ENCODE measurements at places on chromosomes 2 and 18.

DNA sequence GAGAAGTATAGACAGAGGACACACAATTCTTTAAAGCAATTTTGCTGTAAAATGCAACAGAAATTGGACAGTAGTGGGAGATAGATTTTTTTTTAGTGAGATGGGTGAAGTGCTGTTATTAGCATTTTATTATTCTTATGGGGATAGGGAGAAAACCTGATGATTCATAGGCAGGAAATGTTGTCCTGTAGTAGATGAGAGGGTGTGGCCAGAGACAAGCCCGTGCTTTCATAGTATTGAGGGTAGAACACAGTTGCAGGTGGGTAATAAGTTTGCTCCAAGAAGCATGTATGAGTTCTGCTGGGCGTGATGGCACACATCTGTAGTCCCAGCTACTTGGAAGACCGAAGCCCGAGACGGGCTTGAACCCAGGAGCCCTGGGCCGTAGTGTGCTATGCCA lies 128.3 kb upstream of the ARHGAP28 start:
- no peak for DNase-seq

DNA sequence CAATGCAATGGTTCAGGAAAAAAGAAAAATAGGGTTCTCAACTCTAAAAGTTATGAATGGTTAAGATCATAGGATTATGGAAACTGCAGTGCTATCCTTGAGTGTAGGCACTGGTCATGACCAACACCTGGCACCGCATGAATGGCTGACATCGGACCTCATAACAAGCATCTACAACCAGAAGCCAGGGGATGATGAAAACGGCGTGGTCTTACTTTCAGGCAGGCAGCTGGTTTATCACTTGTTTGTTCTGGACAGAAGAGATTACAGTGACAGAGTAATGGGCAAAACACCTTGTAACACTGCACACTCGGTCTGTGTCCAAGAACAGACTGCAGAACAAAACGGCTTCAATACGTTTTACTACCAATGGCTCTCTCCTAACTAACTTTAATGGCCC lies 132.8 kb downstream of the STK39 start:
- DNase-seq = no peak

- DNase-seq = no peak
Observed at GRCh38 chr2:187168720-187169713, 279.0 kb downstream of the CALCRL start.

- DNase-seq = no peak
Observed at GRCh38 chr2:238170386-238171071, 11.8 kb downstream of the ERFE start.

DNA sequence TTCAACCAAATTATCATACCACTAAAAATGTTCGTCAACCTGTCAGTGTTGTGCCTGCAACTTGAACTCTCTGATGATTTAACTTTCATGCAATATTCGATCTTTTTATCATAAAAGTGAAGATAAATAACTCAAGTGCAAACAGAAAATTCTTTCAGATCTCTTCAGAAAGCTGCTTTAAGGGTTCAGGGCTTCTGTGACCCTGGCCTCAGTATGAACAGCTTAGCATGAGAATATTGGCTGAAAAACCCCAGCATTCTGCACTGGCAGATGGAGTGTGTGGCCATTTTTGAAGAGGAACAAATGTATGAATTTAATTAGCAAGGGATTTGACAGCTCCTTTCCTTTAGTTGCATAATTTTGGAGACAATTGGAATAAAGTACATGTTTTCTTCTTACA lies 851.4 kb upstream of the SOX11 start:
- DNase-seq = no peak

DNA sequence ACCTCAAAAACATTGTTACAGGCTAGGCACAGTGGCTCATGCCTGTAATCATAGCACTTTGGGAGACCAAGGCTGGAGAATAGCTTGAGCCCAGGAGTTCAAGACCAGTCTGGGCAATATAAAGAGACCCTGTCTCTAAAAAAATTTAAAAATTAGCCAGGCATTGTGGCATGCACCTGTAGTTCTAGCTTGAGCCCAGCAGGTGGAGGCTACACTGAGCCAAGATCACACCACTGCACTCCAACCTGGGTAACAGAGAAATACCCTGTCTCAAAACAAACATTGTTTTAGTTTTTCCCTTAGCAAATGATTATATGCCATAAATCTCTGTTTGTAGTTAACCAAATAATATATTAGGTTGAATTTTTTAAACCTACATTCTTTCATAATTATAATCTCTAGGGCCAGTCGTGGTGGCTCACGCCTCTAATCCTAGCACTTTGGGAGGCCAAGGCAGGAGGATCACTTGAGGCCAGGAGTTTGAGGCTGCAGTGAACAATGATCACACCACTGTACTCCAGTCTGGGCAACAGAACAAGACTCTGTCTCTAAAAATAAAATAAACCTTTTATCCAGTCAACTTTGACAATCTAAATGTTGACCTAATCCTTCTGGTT lies 13.3 kb upstream of the CYP20A1 start:
- no peak for DNase-seq

GRCh38 chr18:36295880-36296301 lies 1.6 kb upstream of the FHOD3 start:
- no peak for DNase-seq

GRCh38 chr2:145380436-145381017 lies 860.6 kb upstream of the ZEB2 start:
- DNase-seq = no peak

- DNase-seq = no peak
Observed at GRCh38 chr2:235212501-235213158, 260.8 kb downstream of the SH3BP4 start.

DNA sequence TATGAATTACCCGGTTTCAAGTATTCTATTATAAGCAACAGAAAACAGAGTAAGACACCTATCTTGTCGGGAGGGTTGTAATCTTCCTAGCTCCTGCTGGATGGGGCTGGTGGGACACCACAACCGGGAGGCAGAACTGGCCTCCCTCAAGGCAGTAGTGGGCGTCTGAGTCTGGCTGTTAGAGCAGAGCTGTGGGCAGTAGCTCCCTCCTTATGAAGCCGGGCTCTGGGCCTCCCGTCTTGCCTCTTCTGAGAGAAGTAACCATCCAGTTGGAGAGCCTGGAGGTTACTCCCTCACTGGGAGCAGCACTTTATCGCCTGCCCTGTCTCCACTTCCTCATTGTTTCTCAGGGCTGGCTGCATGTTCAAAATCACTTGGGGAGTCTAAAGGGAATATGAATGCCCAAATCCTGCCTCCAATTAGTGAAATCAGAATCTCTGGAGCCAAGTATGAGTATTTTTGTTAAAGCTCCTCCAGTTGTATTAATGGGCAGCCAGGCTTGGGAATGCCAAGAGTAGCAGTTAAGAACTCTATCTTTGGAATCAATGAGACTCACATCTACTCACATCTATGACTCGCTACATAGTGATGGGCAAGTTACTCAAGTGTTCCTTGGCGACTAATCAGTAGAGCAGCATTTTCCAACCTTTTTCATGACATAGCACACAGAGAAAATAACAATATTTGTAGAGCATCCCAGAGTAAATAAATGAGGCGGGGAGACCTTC lies 27.3 kb upstream of the NRP2 start:
- DNase-seq = no peak

GRCh38 chr18:61901323-61901986 lies 8.6 kb upstream of the RNF152 start:
- no peak for DNase-seq

GRCh38 chr2:100919316-100919715 lies 82.8 kb upstream of the RPL31 start:
- DNase-seq = no peak

DNA sequence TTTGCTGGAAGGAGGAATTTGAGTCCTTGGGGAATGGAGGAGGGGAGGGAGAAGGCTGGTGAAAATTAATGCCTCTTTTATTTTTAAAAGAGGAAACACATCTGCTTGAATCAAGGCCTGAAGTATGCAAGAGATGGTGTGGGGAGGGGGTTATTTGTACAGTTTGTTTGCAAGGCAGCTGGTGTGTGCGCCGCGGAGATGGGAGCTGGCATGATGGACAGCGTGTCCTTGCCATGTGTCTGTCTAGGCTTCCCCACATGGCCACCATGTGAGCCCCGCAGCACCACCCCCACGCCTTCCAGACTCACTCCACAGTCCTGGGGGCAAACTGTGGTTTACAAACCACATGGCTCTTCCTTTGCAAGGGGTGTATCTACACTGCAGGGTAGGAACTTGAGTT lies 154.8 kb upstream of the APCDD1 start:
- no peak for DNase-seq

DNA sequence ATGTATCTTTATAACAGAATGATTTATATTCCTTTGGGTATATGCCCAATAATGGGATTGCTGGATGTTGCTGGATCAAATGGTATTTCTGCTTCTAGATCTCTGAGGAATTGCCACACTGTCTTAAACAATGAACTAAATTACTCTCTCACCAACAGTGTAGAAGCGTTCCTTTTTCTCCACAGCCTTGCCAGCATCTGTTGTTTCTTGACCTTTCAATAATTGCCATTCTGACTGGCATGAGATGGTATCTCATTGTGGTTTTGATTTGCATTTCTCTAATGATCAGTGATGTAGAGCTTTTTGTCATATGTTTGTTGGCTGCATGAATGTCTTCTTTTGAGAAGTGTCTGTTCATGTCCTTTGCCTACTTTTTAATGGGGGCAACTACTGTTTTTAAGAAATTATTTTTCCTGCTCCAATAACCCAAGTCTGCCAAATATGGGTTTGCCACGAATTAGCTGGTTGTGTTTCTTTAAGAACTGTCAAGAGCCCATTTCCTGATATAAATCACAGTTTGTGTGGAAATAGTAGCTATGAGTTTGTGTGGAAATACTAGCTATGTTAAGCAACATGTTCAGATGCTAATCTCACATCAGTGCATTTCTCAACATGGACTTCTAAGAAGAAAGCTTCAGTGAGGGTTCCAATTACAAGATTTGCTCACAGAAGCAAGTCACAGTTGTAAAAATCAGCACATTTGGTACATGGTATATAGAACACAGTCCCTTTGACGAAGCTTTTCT lies 259.4 kb downstream of the ANAPC1 start:
- no peak for DNase-seq

- no peak for DNase-seq
Observed at GRCh38 chr2:163191372-163191771, 352.8 kb upstream of the KCNH7 start.

DNA sequence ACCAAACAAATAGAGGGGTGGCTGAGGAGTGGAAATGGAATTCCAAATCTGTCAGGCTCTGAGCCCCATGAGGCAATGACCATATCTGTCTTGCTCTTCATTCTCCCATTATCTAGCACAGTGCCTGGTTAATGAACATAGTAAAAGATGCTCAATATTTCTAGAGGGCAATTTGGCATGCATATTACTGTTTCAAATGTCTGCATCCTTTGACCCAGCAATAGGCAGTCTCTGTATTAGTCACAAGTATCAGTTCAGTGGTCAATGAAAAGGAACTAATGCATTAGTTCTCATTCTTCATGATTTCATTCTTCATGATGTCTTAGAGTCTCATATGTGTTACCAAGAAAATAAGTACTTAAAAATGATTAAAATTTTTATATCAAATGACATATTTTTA lies 28.4 kb upstream of the MALL start:
- DNase-seq = no peak

- no peak for DNase-seq
Observed at GRCh38 chr2:234827096-234827860, 124.5 kb upstream of the SH3BP4 start.

- no peak for DNase-seq
Observed at GRCh38 chr2:27159271-27159670, 10.5 kb downstream of the TCF23 start.

DNA sequence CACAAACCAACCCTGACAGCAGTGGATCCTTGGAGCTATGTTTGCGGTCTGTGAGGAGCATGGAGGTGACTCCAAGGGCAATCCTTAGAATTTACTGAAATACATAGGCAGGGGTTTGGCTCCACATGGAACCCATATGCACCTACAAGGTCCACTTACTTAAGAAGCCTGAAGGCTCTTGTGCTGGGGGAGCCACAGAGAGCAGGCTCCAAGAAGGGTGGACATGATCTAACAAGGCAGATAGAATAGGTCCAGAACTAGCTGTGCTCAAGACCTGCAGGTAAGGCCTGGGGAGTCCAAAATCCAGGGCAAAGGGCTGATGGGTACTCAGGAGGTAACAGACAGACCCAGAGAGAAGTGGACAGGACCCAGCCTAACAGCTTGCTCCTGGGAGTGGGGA lies 1.2 kb upstream of the CDK5R2 start:
- DNase-seq = no peak

DNA sequence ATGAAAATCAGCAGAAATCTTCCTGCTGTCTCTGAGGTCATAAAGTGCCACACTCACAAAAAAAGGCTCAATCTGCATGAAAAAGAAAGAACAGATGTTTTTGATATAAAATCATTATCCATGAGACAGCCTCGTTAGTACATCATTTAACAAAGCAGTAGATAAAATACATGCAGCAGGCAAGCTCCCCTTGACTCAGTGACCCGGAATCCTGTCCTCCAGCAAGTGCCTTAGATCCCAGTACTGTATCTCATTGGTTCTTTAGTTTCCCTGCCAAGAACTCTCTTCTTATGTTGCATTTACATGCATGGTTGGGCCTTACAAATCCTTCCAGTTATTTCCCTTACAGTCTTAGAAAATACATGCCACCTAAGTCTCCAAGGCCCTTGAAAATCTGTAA lies 148.9 kb upstream of the CCDC195 start:
- no peak for DNase-seq

GRCh38 chr2:4272261-4272858 lies 569.0 kb downstream of the DCDC2C start:
- DNase-seq = no peak

GRCh38 chr2:232882505-232883115 lies 12.5 kb downstream of the SNORC start:
- DNase-seq = no peak

DNA sequence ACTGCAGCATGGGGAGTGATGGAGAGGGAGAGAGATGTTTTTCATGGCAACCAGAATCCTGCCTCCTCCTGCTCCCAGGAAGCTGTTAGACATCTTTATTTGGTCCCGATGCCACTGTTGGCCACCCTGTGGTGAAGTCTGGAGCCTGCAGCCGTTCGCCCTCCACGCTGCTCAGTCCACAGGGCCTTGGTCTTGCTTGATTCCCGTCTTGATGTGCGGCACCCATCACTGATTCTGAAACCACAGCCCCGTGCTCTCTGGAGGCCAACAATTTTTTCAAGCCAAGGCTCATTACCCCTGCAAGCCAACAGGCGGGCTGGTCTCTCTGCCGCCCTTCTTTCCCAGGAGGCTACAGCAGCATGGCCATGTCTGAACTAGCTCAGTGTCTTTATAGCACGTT lies 24.5 kb downstream of the SIGLEC15 start:
- DNase-seq = no peak

DNA sequence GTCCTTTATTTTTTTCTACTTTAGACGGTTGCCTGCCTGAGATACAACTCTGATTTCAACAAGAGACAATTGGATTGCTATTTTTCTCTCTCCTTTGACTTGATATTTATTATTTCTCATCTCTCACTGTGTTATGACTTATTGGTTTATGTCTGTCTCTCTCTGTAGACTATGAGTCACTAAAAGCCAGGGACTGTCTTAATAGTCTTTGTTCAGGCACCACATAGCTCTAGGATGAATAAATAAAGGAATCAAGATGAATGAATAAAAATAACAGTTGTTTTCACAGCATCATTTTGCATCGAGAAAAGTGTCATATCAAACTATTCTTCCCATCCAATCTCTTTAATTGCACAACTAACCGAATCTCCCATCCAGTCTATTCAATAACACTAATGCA lies 31.4 kb upstream of the CD28 start:
- no peak for DNase-seq

Data from dorsolateral prefrontal cortex (tissue), 122 donors.